ENCODE measurements at places on chromosomes 6 and 20.

GRCh38 chr6:10981409-10981808, 62.7 kb downstream of the ELOVL2 start:
- no peak for DNase-seq

DNA sequence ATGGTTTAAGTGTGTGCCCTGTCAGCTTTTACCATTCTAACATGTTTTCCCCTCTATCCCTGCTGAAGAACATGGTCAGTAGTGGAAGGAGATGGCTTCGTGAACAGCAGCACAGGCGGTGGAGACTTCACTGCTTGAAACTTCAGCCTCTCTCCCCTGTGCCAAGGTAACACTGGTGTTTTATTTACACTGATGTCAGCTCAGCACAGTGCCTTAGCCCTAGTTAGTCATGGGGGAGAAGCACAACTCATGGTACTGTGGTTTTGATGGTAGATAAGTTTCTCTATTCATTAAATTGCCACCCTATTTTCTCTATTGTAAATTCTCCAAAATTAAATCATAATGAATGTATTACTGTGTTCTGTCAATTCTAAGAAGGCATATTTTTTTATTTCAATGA, 56.6 kb downstream of the MTHFD1L start:
- DNase-seq: no peak

DNA sequence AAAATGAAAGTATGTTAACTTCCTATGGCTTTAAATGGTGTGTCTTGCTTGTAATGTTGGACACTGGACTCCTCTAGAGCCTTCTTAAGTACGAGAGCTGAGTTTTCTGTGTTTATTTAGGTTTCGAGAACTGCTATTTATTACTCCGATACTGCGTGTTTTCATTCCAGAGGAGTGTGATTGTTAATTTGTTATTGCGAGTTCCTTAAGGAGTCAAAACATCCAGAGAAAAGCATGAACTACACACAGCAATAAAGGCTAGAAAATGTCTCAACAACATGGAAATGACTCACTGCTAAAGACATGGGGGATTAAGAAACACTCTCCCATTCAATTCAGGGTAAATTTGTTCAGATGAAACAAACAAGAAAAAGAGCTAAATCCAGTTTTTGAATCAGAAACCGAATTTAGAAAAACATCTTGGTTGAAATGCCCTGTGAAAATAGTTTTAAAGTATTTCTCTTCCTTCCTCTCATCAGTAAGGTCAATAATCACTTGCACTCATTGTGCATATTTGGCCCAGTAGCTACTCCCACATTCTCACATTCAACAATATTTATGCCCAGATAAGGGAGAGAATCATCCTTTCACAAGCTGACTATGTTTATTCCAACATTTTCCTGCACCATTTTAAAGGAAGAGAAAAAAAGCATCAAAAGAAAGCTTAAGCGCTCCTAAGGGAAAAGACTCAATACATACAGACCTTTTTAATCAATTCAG, 36.0 kb downstream of the ATXN1 start:
- no peak for DNase-seq

DNA sequence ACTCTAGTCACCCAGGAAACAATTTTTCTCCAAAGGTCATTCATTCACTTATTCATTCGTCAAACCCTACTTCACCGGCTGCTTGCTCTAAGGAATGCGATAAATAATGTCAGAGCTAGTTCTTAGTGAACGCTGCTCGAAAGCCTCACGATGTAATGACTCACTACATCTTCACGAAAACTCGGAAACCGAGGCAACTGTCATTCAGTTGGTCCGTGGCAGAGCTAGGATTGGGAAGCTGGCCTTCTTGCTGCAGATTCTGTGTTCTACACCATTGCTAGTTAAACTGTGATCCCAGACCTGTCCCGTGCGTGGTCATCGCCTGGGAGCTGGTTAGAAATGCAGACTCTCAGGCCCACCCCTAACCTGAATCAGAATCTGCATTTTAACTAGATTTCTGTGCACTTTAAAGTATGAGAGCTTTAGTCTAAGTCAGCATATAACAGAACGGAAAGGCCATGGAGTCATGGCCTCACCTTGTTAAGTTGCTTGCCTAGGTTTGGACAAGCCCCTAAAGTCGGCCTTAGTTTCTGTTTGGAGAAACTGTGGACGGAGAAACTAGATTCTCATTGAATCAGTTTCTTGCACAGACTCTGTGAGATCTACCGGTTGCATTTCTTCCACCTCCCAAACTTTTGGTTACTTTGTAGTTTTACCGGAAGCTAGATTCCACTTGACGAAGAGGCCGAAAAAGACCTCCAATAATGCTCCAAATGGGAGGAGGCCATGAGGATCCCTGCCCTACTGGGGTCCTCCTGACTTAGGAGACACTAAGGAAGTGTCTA, 651 bp upstream of the CCND3 start:
- no peak for DNase-seq

- no peak for DNase-seq
Measured at GRCh38 chr6:99467509-99468106, 42.5 kb upstream of the PNISR start.

- DNase-seq: no peak
Measured at GRCh38 chr6:139448051-139448649, 73.7 kb upstream of the CITED2 start.

DNA sequence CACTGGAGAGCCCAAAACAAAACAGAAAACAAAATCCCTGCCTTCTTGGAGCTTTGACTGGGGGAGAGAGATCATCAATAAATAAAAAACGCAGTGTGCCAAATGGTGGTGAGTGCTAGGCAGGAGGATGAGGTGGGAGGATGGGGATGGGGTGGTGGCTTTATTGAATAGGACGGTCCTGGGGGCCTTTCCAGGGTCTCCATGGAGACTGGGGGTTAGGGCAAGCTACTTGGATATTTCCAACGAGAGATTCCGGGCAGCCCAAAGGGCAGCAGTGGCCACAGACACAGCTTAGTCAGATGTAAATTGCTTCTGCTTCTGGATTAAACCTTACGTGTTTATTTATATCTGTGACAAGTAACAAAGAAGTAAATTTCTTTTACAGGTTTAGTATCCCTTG, 700.1 kb downstream of the QKI start:
- no peak for DNase-seq

DNA sequence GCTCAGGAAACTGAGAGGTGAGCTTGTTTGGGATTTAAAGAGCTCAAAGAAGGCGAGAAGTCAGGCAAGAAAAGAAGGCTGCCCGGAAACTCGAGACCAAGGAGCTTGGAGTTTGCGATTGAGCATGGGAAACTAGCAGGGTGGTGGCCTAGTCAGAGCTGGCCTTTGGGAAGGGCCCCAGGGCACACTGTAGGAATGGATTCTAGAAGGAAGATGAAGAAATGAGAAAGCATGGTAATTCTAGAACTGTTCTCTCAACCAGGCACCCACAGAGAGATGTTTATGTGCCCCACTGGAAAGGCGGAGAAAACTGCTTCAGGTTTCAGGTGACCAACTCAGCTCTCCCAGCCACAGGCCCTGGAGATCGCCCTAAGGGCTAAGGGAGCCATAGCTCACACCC, 126.2 kb downstream of the FOXO3 start:
- DNase-seq: no peak

GRCh38 chr20:34388000-34388399, 24.9 kb downstream of the ITCH start:
- no peak for DNase-seq

DNA sequence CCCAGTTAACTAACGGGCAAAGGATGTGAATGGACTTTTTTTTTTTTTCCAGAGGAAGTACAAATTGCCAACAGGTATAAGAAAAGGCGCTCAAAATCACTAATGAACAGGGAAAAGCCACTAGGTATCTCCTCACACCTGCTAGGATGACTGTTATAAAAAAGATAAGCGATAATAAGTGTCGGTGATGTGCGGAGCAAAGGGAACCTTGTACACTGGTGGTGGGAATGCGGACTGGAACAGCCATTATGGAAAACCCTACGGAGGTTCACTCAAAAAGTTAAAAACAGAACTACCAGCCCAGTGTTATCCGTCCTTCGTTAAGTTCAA, 787 bp upstream of the RAB32 start:
- DNase-seq: no peak

DNA sequence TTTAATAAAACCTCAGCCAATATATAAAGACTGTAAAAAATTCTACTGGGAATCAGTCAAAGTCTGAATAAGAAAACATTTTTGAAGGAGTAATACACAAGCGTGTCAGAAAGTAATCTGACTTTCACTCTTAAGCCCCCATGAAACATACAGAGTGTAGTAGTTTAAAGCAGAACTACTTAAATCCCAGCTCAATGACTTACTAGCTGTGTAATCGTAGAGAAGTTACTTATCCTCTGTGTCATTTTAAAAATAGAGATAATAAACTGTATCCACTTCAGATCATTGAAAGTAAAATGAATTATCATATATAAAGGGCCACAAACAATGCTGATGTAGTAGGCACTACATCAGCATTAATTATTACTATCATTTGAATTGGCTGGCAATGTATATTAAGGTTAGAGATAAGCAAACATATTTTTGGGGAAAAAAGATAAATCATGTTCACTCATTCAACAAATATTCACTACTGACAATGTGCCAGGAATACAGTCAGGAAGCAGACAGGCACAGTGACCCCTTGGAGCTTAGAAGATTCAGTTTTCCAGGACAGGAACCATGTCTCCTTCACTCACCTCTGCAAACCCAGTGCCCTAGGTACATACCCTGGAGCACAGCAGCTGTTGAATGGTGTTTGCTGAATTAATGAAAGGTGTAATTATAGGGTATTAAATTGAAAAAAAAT, 14.4 kb downstream of the REPS1 start:
- DNase-seq: no peak

GRCh38 chr6:10154251-10154650, 260.6 kb downstream of the TFAP2A start:
- DNase-seq: no peak

DNA sequence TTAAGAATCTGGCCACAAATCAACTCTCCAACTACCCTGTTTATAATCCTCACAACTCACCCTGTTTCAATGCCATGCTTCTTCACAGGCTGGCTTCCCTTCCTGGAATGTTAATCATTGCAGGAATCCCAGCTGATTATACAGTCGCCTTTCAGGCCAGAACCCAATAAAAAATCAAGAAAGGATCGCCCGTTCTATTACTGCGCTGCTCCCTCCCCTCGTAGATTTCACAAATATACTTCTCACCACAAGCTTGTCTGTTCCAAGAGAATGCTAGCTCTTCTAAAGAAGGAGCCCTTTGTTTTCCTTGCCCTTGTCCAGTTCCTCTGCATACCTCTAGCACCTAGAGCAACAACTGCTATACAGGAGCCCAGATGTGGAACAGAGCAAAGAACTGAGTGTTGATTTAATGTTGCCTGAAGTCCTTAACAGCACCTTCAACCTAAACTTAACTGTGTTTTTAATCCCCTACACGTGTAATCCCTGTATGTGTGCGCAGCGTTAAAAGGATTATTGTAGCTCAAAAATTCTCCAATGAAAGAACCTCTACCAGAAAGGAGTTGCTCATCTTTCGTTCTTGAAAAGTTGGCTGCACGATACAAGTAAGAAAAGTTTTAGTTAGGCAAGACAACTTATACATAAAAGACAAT, 988 bp downstream of the ECHDC1 start:
- DNase-seq: no peak

DNA sequence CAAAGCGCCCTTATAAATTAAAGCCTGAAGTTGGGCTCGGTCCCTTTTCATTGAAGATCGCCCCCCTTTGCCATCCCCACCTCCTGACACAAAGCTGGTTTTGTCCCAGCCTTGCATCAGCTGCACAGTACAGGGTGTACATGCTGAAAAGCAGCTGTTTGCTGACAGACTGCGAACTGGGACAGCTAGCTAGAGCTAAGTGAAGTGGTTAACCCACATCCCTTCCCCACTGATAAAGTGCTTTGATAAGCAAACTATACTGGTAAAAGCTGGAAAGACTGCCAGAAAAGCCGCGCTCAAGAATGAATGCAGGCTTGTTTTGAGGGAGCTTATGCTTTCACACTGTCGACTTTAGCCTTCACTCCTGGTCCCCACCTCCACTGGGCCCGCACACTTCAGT, 207.3 kb downstream of the GMDS start:
- no peak for DNase-seq

- DNase-seq: no peak
Measured at GRCh38 chr6:96156425-96156824, 140.7 kb downstream of the FUT9 start.

GRCh38 chr20:8777911-8778310, 291.0 kb upstream of the PLCB4 start:
- DNase-seq: no peak

- no peak for DNase-seq
Measured at GRCh38 chr20:257419-257818, at the start of gene DEFB132. Gene DEFB132, plus strand, starts transcription at chr20:257724. Its CDS starts 55 bp downstream, at chr20:257779.

DNA sequence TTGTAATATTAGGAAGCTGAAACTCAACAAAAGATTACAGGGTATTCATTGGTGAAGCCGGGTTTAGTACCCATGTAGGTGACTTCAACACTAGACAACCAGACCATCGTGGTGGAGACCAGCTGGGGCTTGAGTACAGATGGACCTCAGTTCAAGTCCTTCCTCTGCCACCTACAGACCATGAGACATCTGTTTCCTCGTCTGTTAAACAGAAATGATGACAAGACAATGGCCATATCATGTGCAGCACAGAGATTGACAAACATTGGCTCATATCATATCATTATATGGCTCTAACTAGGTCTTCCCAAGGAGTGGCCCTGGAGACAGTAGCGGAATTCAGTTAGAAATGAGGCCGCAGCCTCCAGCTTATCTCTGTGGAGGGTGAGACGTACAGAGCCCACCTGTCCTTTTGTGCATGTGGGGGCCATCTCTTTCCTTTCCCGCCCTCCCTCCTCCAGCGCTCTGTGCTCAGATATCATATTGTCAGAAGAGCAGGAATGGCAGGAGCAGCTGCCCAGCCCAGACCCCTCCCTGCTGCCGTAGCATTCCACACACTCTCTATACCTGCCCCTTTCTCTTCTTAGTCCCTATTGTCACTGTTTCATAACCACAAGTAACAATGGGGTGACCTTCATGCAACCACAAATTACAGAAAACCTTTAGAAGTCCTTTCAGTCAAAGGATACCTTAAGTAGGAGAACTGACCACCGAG, 75.1 kb downstream of the LY86 start:
- no peak for DNase-seq

GRCh38 chr6:170106906-170107525, 183.9 kb downstream of the DLL1 start:
- DNase-seq: no peak

DNA sequence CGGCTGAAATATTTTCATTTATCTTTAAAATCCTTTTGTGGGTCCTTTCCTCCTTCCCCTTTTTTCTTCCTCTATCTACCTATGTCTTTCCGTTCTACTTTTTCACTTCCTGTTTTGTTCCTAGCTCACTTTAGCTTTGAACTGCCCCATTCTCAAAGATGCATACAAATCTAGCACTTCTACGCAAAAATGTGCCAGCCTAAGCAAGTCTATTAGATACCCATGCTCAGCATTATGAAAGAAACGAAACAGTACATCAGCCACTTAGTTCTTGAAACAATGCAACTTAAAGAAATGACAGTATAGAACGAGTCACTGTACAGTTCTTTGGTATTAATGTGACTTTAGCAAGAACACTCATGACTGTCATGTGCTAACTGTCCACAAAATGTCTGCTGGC, 47.3 kb upstream of the MARCKS start:
- DNase-seq: no peak

- DNase-seq: no peak
Measured at GRCh38 chr6:95288251-95288650, 289.1 kb upstream of the MANEA start.

GRCh38 chr6:133539502-133540259, 298.5 kb downstream of the EYA4 start:
- DNase-seq: no peak
